Mucosa of gallbladder (tissue), 1 donor: ENCODE measurements at places on chromosomes 2 and 18.

DNA sequence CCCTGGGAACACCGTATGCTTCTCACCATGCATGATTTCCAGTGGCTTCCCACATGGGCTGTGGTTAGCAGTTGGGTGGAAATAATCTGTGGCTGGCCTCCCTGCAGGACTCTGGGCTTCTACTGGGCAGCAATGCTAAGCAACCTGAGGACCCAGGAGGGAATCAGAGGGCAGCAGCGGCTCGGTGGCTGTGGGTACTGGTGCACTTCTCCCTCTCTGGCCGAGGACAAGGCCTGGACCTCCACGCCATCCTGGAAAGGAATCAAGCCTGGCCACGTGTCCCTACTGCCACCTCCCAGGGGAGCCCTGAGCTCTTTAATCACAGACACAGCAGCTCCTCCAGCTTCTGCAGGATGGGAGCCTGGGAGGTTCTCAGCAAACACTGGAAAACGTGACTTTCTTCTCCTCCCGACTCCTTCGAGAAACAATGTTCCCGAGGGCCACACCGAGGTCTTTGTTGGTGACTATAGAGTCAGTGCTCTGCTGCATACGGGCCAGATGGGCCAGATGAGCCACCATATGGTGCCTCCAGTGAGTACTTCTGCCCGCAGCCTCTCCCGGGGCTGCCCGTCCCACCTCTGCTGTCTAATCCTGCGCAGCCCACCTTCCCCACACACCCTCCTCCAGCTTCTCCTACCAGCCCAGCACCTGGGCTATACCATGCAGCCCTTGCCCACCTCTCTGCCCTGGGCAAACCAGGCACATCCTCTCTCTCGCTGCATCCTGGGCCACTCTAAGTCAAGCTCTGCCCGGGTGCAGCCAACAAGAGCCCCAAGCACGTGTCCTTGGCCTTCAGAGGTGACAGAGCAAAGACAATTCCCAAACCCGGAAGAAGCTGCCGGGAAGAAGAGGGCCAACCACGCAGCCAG is 42.8 kb upstream of the OTOS start:
- DNase-seq: no peak

DNA sequence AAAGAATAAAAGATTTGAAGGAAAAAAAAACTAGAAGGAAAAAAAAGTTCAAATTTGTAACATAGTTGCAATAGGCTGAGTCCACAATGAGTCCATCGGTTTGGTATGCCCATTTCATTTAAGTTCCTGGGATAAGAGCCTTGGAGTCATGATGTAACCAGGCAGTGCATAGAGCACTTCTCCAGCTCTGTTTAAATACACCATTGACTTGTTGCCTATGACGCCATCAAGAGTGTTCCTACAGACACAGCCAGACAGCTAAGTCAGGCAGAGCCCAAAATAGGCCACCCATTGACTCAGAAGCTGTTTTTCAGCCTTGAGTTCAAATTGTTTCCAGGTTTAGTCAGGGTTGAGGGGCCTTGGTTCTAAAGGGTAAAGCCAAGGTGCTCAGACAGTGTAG is 44.9 kb downstream of the SOCS6 start:
- DNase-seq: no peak

GRCh38 chr18:77199707-77200106 is 49.9 kb upstream of the GALR1 start:
- DNase-seq: no peak

DNA sequence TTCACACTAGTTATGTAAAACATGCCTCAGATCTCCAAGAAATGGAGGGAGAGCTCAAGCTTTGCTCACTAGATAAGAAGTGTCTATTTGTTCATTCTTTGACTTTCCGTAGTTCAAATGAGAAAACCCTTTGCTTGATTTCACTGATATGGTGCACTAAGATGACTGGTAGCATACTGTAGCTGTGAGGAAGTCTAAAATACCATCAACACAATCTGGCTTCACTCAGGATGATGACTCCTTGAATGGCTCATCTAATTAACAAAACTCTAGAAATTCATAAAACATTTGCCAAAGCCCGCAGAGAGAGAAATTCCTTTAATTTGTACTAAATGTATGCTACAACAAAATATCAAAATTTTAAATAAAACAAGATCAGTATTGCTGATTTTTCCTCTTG is 152.8 kb upstream of the STK17B start:
- no peak for DNase-seq

GRCh38 chr2:226631671-226632070 is 167.9 kb downstream of the IRS1 start:
- DNase-seq: peak; percentile 55

DNA sequence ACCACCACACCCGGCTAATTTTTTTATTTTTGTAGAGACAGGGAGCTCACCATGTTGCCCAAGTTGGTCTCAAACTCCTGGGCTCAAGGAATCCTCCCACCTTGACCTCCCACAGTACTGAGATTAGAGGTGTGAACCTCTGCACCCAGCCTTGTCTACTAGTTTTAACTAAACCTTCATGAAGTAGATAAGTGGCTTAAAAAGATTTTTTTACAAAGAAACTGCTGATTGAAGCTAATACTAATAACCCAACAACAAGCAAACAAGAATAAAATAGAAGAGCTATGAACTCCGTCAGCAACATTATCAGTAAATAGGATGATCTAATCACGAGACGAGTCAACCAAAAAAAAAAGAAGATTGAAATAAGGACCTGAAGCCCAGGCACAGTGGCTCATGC is 18.8 kb downstream of the NDUFB3 start:
- no peak for DNase-seq

- no peak for DNase-seq
These were observed 619.6 kb downstream of the CPS1 start for GRCh38 chr2:211175956-211176355.

GRCh38 chr2:151777935-151778334 is 43.7 kb upstream of the NEB start:
- no peak for DNase-seq

DNA sequence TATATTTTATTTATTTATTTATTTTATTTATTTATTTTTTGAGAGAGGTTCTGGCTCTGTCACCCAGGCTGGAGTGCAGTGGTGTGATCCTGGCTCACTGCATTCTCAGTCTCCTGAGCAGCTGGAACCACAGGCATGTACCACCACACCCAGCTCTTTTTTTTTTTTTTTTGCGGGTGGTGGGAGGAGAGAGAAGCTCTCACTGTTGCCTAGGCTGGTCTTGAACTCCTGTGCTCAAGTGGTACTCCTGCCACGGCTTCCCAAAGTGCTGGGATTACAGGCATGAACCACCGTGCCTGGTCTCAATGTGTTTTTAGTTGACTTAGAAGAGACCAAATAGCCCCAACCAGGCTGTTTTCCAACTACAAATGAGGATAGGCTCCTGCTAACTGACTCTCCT is 80.7 kb downstream of the PDCL3 start:
- DNase-seq: no peak

GRCh38 chr2:133158024-133158423 is 410.2 kb downstream of the NCKAP5 start:
- DNase-seq: no peak

- no peak for DNase-seq
These were observed 42.0 kb downstream of the MAPRE2 start for GRCh38 chr18:35083174-35083712.

GRCh38 chr2:163419000-163419830 is 316.6 kb downstream of the FIGN start:
- no peak for DNase-seq

DNA sequence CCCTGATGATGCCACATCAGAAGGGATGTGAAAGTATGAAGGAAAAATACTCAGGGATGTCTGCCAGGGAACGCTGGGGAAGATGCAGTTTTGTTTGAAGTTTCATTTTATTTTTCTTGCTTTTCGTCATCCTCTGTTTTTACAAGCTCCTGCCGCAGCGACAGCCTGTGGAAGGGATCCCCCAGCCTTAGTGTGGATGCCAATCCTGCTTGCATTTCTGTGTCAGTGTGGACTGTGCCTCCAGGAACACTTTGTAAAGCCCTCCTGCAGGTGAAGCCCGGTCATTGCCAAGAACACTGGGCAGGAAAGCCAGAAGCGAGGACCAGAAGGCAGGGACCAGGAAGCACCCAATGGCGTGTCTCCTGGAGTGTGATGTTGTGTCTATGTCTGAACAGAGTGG is 234.3 kb downstream of the SEPTIN10 start:
- DNase-seq: no peak

DNA sequence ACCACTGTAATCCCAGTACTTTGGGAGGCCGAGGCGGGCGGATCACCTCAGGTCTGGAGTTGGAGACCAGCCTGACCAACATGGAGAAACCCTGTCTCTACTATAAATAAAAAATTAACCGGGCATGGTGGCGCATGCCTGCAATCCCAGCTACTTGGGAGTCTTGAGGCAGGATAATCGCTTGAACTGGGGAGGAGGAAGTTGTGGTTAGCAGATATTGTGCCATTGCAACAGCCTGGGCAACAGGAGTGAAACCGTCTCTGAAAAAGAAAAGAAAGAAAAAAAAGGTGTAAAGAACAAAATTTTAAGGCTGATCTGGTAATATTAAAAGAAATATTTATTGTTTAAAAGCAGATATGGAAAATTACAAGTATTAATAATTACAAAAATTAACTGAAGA is 29.7 kb downstream of the ZNF804A start:
- DNase-seq: no peak

- DNase-seq: no peak
These were observed 122.6 kb upstream of the SPRED2 start for GRCh38 chr2:65554765-65555591.

GRCh38 chr18:63292831-63293683 is 26.5 kb downstream of the BCL2 start:
- DNase-seq: no peak

DNA sequence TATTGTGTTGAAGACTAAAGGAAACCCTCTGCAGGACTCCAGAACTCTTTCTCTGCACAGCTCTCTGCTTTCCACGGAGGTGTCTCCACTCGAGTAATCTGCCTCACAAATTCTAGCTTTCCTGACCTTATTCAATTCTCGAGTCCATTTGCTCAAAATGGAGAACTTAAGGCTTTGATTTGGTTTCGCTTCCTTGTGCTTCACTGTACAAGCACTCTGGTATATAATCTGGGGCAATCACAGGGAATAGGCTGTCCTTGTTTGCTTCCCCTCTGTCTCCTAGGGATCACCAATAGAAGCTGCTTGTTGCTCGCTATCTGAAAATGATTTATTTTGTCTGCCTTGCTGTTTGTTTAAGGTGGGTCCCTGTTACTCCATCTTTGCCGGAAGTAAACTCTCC is 129.1 kb upstream of the DOCK10 start:
- no peak for DNase-seq

GRCh38 chr2:170713543-170714380 is 1.4 kb upstream of the SP5 start:
- no peak for DNase-seq

DNA sequence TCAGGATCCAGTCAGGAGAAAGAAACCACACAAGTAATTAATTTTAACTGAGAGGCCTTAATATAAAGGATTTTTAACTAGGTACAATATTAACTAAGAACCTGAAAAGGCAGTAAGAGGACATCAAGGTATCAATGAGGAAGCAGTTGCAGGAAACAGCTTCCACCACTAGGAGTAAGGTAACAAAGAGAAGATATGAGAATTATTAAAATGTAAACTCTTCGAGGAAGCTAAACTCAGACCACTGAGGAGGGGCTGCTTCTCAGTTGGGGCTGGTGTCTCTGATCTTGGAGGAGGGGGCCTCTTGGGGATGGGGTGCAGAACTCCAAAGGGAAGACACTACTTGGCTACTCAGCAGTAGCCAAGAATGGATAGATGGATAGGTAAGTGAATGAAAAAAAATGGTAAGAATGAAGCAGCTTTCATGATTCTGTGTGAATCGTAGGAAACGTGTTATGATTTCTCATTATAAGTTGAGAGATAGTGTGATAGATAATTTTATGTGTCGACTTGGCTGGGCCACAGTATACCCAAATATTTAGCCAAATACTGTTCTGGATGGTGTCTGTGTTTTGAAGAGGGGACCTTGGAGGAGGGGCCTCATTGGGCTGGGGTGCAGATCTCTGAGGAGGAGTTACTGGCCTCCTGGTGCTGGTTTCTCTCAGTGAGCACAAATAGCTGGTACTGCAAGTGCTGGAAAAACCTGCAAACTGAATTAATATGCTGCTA is 547.7 kb upstream of the LRRTM1 start:
- DNase-seq: no peak

GRCh38 chr2:188503975-188504374 is 212.3 kb downstream of the GULP1 start:
- no peak for DNase-seq

DNA sequence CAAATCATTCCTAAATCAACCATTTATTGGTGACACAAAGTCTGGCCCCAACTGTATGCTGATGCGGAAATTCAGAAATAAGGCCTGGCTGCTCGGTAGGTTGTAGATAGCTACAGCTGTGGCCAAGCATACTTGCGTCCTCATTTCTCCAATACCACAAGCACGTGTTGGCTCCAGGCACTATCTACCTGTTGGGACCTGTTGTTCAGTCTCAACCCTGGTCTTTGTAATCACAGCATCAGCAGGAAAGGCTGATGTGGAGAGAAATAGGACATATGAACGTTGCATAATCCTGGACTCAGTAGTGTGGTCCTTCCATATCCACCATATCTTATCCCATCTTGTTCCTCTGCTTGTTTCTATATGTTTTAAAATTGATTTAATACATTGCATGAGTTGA is 212.6 kb downstream of the PMAIP1 start:
- no peak for DNase-seq

DNA sequence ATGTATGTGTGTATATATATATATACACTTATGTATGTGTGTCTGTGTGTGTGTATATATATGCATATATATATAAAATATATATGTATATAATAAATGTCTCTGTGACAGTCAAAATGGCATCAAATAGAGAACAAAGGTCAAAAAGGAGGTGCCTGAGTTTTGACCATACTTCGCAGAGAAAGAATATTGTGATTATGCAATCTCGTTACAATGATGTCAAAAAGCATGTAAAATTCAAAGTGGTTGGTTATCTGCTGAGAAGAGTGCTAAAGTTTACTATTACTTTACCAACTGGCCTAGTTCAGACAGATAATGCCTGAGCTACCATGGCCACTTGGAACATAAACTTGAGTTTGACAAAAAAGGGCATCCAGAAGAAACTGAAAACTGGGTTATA is 375.0 kb downstream of the NBAS start:
- no peak for DNase-seq

DNA sequence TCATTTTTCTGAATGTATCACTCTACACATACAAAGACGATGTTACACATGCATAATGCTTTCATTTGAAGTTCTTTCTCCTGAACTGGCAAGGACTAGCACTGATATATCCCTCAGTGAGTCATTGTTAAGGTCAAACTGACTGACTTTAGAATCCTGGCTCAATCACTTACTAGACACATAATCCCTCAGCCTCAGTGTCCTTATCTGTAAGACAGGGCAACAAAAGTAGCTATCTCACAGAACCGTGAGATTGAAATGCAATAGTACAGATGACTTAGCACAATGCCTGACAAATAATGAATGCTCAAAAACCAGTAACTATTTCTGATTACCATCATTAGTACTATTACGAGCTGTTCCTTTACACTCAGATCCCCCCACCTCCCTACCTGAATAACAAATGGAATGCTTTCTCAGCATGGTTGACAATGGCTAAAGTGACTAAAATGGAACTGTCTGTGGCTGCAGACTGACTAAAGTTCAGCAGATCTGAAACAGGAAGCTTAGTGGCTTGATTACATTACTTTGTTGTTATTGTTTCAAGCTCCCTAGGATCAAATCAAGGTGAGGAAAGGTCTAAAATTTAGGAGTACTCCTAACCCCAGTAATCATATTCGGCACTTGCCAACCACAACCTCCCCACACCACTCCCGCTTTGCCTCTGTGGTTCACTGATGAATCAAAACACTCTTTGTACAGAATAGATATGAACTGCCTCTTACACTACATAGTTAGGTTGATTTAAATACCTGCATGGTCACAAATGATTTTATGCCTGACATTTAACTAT is 35.8 kb upstream of the CACNB4 start:
- DNase-seq: no peak
